ENCODE measurements at places on chromosomes 1 and 21.

GRCh38 chr1:108813326-108813725, 43.6 kb downstream of the AKNAD1 start:
- no peak for DNase-seq

- DNase-seq, result no peak
These were observed 885 bp downstream of the AHCYL1 start for GRCh38 chr1:109985247-109986053.

GRCh38 chr1:73839922-73840321, 358.1 kb downstream of the LRRIQ3 start:
- DNase-seq, result no peak

DNA sequence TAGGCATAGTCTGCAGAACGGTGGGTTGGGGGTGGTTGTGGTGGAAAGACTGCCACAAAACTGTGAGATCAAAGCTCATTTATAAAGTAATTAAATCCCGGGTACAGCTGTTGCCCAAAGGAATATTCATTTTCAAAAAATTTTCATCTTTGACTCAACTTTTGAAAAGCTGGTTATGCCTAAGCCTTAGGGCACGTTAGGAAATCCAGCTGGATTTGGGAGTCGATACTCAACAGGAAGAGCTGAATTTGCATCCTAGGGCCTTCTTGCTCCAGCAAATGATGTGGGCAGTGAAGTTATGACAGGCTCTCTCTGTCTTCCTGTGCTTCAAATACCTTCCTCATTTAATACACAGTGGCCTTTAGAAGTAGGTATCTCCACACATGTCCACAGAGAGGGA, 31.7 kb downstream of the ZP4 start:
- DNase-seq, result no peak

- no peak for DNase-seq
These were observed 409 bp upstream of the HIVEP3 start for GRCh38 chr1:41919131-41919530.

Data from non-pigmented ciliary epithelial cell (primary cell).